ENCODE measurements at places on chromosomes 5 and 9. TPM values are rescaled to one million over a fixed set of nuclear protein-coding genes. Genes with fewer than 3 reads are reported as not detected.

The SLC34A3 gene
- total RNA-seq: not detected

The PCDHA6 gene
- 0.17 TPM for total RNA-seq

The NR5A1 gene
- not detected for total RNA-seq

The TMC1 gene
- total RNA-seq: not detected

The AK8 gene
- 0.82 TPM for total RNA-seq

The PCDHB13 gene
- total RNA-seq: 0.35 TPM

The CHSY3 gene
- total RNA-seq: 12.7 TPM

The HRCT1 gene
- 1.4 TPM for total RNA-seq

The OR2Y1 gene
- total RNA-seq: not detected

The LHX3 gene
- not detected for total RNA-seq

The FOXD1 gene
- total RNA-seq: 8.9 TPM

The WHRN gene
- total RNA-seq: 1.3 TPM

The GMCL2 gene
- total RNA-seq: not detected

The LMNB1 gene
- 3.9 TPM for total RNA-seq

The TNFSF15 gene
- total RNA-seq: 0.26 TPM

The RALGDS gene
- 14.6 TPM for total RNA-seq

The STC2 gene
- total RNA-seq: 63.8 TPM

The ARL14EPL gene
- total RNA-seq: not detected

The TIFAB gene
- not detected for total RNA-seq

The C5orf52 gene
- total RNA-seq: not detected

The CER1 gene
- total RNA-seq: not detected
